Naive B cell (primary cell): ENCODE measurements at places on chromosomes 16 and 17. TPM values are rescaled to one million over a fixed set of nuclear protein-coding genes. Genes with fewer than 3 reads are reported as not detected.

DNA sequence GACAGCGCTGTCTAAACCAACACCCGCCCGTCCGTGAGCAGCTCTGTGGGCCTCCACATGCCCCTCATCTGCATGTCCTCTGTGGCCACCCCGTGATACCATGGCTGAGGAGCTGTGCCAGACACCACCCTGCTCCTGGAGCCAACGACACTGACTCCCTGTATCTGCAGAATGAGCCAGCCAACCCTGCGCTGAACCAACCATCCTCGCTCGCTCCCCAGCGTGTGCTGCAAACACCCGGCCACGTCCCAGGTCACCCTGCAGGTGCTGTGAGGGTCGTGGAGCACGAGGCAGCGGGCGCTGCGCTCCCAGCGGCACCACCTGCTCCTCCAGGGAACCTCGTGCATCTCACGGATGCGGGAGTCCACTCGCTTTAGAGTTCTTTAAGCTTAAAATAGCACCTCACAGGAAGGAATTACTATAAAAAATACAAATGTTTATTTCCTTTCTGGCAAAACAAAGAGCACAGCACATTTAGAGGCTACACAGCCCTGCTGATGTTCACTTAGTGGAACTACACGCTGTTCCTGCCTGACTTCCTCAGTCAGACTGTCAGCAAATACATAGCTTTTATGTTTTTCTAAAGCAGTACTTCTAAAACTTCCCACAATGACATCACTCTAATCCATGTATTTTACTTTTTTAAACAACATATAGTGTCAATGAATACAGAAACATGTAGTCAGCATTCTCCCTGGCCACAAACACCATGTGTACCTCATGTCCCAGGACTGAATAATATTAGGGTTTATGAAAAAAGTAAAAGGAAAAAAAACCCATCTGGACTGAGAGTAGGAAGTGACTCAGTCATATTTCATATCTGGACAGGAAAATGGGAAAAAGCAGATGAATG lies 43.5 kb downstream of the MAP1LC3B start:
- no peaks in the 10 kb centered on the region for H3K4me1 ChIP-seq
- H3K36me3 ChIP-seq = no peaks in the 10 kb centered on the region
- DNase-seq = no peak
- H3K27me3 ChIP-seq = peaks cover 4% of the 10 kb centered on the region
- H3K4me3 ChIP-seq = no peak overlapping the region

DNA sequence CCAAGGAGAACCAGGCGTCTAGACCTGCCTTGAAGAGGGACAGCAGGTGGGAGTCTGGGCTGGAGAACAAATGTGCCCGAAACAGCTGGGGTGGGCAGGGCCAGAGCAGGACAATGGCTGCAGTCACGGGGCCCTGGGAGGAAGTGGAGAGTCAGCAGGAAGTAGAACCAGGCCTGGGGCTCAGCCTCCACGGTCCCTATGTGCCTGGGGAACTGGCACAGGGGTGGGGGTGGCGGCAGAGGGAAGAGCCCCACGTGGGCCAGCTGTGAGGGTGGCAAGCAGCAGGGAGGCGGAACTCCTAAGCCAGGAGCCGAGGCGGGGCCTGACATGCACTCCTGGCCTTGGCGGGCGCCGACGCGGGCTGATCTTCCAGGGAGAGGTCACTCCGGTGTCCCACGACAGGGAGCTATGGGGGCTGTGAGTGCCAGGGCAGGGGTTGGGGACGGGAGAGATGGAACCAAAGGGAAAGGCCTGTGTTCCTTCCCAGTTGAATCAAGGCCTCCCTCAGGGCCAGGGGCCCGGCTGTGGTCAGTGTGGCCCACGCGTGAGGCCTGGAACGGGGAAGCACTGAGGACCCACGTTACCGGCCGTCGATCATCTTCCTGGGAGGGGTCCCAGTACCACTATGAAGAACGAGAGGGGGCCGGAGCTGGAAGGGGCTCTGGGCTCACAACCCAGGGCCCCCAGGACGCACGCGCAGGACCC lies 42.7 kb downstream of the TIMM22 start:
- H3K27ac ChIP-seq = no peak overlapping the region
- H3K4me3 ChIP-seq = peak overlapping the region; percentile 34
- no peak for DNase-seq
- H3K4me1 ChIP-seq = peaks cover 22% of the 10 kb centered on the region
- H3K27me3 ChIP-seq = no peaks in the 10 kb centered on the region
- H3K36me3 ChIP-seq = peaks cover 16% of the 10 kb centered on the region

DNA sequence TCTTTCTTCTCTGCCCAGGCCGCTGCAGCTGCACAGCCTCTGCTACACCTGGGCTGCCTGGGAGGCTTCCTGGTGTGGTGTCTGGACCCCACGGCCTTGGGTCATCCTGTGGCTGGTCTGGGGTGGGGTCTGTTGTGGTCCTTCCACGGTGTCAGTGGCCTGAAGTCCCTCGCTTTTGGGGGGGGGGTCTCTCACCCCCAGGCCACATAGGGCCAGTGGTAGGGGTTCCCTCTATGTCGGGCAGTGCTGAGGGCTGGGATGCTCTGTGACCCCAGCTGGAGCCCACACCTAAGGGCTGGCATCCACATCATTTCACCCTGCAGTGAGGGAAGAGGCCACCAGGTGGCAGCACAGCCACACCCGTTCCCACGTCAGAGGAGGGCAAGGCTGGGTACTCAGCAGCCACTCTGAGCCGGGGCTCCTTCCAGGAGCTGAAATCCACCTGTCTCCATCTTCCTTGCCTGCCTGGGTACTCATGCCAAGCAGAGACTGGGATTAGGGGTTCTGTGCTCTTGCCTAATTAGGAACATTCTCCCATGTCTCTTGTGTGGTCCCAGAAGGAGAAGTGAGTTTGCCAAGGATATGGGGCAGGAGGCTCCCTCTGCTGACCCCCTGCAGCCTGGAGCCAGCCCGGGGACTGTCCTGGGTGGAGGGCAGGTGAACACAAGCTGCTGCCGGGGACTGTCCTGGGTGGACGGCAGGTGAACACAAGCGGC lies 13.0 kb downstream of the ENGASE start:
- H3K27me3 ChIP-seq = peaks cover 7% of the 10 kb centered on the region
- no peak overlapping the region for H3K27ac ChIP-seq
- no peak overlapping the region for H3K4me3 ChIP-seq
- H3K4me1 ChIP-seq = no peaks in the 10 kb centered on the region
- no peaks in the 10 kb centered on the region for H3K36me3 ChIP-seq
- DNase-seq = peak; percentile 63

DNA sequence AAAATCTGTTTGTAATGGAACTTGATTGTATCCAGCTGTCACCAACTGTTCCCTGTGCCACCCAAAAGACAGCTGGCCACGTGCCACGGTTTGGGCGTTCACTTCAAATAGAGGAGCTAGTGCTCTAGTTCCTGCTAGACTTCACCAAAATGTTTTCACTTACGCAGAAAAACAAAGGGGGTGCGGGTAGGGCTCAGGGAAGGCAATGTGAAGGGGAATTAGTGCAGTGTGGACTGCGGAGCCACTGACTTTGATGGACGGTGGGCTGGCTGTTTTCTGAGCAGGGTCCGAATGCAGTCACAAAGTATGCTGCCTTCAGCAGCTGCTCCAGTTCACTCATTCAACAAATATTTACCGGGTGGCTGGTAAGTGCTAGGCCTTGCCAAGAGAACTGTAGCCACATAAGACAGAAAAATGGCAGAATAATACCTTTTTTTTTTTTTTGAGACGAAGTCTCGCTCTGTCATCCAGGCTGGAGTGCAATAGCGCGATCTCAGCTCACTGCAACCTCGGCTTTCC lies 7.6 kb upstream of the CYTH1 start:
- no peak overlapping the region for H3K27ac ChIP-seq
- DNase-seq = no peak
- H3K27me3 ChIP-seq = no peaks in the 10 kb centered on the region
- H3K36me3 ChIP-seq = no peaks in the 10 kb centered on the region
- H3K4me1 ChIP-seq = peaks cover 8% of the 10 kb centered on the region
- no peak overlapping the region for H3K4me3 ChIP-seq

Gene CD7
- 0.50 TPM for polyA plus RNA-seq

- no peak overlapping the region for H3K4me3 ChIP-seq
- no peak overlapping the region for H3K27ac ChIP-seq
- no peak for DNase-seq
- H3K4me1 ChIP-seq = peaks cover 37% of the 10 kb centered on the region
Measured at GRCh38 chr17:75849279-75849646, 5.1 kb upstream of the UNC13D start.

DNA sequence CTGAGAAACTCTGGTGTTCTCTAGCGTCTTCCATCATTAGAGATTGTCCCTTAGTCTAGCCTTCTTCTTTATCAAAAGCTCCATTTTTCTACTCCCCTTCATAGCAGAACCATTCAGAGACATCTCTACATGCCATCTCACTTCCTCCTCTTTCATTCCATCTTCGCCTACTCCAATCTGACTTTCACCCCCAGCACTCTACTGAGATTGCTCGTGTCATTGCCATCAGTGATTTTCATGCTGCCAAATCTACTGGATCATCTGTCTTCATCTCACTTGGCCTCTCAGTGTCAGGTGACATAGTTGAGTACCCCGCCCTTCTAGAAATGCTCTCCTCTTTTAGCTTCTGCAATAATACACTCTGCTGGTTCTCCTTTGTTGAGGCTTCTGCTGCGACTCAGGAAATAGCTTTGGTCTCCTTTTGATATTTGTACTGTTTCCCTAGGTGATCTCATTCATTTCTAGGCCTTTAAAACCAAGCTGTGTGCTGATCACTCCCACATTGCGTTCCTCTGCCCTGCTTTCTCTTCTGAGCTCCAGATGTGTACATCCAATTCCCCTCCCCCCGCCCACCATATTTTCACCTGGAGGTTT lies 119.1 kb downstream of the FTO start:
- H3K4me1 ChIP-seq = peaks cover 8% of the 10 kb centered on the region
- H3K36me3 ChIP-seq = peaks cover 8% of the 10 kb centered on the region
- no peak for DNase-seq
- no peaks in the 10 kb centered on the region for H3K27me3 ChIP-seq
- no peak overlapping the region for H3K4me3 ChIP-seq

DNA sequence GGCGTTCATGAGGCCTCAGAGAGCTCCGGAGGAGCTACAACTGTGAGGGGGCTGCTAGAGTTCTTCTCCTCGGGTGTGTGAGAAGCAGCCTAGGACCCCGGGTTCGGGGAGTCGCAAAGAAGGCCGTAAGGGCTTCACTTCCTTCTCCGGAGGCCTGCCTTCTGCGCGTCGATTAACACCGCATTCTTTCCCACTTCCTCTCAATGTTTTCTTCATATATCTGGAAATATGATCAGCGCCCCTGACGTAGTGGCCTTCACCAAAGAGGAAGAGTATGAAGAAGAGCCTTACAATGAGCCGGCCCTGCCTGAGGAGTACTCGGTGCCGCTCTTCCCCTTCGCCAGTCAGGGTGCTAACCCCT lies 449 bp downstream of the SMCR8 start:
- peaks cover 76% of the 10 kb centered on the region for H3K4me1 ChIP-seq
- H3K4me3 ChIP-seq = peak overlapping the region; percentile 98
- H3K27me3 ChIP-seq = no peaks in the 10 kb centered on the region
- peak overlapping the region; percentile 100 for H3K27ac ChIP-seq

DNA sequence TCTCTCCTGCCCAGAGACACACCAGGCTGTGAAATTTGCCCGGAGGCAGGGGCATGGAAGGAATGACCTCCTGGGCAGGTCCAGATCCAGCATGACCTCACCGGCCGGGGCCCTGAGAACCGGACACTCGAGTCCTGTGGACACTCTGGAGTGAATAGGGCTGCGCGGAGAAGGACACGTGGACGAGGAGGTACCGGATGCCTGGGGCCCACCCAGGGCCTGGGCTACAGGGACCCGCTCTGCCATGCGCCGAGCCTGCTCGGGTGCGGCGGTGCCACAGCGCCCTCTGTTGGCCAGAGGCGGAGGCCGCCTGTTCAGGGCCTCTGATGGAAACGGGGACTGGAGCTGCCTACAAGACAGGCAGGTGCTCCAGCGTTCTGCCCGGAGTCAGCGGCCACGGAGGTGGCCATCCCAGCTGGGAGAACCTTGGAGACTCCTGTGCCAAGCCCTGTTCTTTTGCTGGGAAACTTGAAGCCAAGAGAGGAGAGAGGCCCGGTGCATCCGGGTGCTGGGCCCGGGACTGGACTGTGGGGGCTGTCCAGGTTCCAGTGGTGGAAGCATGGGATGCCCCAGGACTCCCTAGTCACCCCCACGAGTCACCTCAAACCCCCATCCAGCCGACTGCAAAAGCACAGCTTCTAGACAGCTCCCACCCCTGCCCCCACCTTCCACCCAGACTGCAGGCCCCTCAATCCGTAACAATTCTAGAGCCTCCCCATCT lies 19.3 kb upstream of the NXPH3 start:
- no peak overlapping the region for H3K4me3 ChIP-seq
- peak; percentile 78 for DNase-seq
- no peaks in the 10 kb centered on the region for H3K36me3 ChIP-seq
- no peak overlapping the region for H3K27ac ChIP-seq

Gene MFAP4
- polyA plus RNA-seq = not detected

DNA sequence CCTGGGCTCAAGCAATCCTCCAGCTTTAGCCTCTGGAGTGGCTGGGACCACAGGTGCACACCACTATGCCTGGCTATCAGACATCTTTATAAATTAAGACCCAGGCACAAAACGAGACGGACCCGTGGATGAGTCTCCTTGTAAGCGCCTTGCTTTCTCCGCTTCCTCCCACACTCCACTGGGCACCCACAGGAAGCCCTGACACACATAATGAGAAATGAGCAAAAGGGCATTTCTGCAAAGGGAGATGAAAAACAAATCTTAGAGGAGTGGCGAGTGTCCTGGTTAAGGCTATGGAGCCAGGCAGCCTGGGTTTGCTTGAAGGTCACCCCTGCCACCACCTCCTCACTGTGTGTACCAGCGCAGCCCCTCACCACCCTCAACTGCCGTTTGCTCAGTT lies 56.3 kb downstream of the XYLT1 start:
- DNase-seq = peak; percentile 70
- H3K4me1 ChIP-seq = peaks cover 85% of the 10 kb centered on the region
- no peaks in the 10 kb centered on the region for H3K27me3 ChIP-seq
- peak overlapping the region; percentile 99 for H3K27ac ChIP-seq
